ENCODE measurements at places on chromosomes 4 and X.

DNA sequence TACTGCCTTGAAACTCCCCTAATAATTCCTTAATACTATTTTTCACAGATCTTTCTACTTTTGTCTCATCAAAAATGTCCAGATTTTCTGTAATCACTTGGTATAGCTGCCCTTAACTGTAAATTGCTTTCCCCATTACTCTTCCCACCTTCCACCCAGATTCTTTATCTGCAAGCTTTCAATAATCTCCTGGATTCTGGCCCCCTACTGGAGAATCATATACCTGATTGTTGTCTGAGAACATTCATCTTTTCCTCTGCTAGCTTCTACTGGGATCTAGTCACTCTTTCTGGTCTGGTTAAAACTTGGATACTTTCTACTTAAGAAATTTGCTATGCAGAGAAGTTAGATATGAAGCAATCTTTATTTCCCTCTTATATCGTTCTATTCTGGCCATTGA is 552.6 kb downstream of the PCDH19 start:
- no peak for DNase-seq

GRCh38 chrX:27915617-27916016 is 65.6 kb downstream of the DCAF8L1 start:
- no peak for DNase-seq

DNA sequence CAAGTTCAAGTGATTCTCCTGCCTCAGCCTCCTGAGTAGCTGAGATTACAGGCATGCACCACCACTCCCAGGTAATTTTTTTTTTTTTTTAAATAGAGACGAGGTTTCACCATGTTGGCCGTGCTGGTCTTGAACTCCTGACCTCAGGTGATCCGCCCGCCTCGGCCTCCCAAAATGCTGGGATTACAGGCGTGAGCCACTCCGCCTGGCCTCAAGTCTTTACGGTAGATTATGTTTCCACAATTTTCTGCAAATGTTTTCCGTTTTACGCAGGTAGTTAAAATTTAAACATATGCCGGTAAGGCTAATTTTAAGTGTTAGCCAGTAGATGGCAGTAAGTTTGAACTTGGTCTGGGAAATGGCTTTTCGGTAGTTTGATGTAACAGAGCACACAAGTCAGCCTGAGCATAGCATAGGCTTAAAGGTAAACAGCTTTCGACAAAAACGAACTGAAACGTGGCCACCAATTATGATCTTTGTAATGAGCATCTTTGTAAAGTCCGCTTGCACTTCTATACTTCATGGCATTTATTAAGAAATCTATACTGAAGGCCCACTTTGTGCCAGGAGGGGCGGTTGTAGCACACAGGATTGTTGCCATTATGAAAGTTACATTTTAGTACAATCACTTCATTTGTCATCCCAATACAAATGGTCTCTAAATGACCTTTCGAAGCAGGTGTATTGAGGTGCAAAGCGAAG is 31.1 kb downstream of the CCKAR start:
- no peak for DNase-seq

DNA sequence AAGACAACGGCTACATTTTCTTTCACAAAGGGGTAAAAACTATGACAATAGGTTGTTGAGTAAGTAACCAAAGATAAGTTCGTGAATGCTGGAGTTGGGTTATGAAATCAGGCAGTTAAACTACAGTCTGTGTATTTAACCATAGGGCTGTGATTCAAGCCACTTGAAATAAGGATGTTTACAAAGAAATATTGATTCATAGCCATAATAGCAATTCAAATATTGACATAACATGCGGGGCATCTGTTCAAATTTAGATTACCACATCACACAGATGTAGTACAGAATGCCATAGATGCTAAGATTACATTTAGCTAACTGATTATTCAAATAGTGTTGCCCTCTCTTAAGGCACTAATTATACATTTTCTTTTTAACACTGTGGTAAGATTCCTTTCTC is 364.1 kb downstream of the FSTL5 start:
- no peak for DNase-seq

- DNase-seq: no peak
Measured at GRCh38 chr4:99853999-99854398, 37.4 kb downstream of the DAPP1 start.

- DNase-seq: no peak
Measured at GRCh38 chr4:127781300-127782024, 660 bp upstream of the HSPA4L start.

DNA sequence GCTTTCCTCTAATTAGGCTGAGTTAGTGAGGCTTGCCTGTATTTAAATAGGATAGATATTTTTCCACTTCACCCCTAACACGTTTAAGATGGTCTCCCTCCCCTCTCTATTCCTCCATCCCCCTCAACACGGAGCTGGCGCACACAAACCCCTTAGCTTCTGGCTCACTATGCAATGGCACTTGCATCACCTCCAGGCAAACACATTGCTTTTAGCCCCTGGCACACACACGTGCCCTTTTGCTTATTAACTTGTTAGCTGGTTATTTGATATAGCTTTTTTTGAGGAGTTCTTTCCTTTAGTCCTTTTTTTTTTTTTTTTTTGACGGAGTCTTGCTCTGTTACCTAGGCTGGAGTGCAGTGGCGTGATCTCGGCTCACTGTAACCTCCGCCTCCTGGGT is 94.3 kb downstream of the HDAC8 start:
- DNase-seq: no peak

GRCh38 chr4:110032603-110033002 is 119.9 kb downstream of the EGF start:
- no peak for DNase-seq

GRCh38 chrX:53445977-53446376 is 11.8 kb upstream of the HSD17B10 start:
- DNase-seq: no peak

DNA sequence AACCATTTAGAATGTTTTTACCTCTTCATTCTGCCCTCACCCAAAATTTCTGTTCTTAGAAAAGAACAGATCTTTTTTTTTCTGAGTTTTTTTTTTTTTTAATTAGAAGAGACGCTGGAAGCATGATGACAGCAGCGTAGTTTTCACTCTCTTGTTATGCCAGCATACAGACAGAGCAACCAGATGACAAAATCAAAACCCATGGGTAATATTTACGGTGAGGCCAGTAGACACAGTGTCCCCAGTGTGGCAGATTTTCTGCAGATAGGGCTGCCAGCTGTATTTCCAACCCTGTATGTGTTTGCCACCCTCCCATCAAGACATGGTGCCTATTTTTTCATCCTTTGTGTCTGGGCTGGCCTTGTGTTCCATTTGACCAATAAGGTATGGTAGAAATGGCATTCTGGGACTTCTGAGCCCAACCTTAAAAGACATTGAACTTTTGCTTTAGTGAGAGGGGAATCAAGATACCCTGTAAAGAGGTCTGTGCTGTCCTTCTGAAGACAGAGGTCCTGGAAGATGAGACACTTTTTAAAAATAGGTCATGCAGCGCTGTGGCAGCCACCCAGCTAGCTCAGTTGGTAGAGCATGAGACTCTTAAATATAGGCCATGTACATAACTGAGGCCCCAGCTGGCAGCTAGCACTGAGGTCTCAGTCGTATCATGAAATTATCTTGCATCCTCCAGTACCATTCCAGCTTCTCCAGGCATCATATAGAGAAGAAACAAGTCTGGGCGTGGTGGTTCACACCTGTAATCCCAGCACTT is 6.7 kb upstream of the ZNF41 start:
- DNase-seq: no peak
